ENCODE measurements at places on chromosomes 16 and 17.

- DNase-seq: no peak
Measured at GRCh38 chr16:35746963-35747657, 2287.7 kb downstream of the TP53TG3F start.

GRCh38 chr17:9401434-9401833, 174.2 kb downstream of the STX8 start:
- no peak for DNase-seq

- DNase-seq: no peak
Measured at GRCh38 chr17:32692179-32692578, 184.7 kb downstream of the MYO1D start.

DNA sequence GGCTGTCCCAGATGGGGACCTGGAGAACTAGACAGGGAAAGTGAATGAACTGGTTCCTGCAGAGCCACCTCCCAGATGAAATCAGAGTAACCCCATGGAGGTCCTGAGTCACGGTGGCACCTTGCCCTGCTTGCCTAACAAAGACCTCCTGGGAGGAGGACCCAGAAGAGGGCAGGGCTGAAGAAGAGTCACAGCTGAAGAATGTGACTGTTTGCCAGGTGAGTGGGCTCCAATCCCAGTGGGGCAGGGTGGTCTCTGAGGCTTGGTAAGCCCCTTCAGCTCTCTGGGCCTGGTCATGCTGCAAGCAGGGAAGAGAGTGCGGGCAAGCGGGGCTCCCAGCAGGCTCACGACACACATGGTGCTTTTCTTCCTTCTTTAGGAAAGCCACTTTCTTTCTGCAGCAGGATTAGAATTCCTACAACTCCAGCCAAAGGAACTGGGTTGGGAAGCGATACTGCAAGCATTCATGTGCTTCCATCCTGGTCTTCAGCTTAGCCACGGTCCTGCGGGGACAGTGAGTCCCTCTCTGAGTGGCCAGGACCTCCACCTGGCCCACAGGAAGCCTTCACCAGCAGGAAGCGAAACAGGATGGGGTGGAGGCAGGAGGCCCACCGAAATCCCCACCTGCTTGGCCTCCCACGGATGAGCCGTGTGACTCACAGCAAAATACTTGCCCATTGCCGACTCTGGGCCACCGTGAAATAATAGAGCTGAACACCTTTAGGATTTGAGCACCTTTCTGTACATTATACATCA, 4.3 kb downstream of the C16orf74 start:
- no peak for DNase-seq

DNA sequence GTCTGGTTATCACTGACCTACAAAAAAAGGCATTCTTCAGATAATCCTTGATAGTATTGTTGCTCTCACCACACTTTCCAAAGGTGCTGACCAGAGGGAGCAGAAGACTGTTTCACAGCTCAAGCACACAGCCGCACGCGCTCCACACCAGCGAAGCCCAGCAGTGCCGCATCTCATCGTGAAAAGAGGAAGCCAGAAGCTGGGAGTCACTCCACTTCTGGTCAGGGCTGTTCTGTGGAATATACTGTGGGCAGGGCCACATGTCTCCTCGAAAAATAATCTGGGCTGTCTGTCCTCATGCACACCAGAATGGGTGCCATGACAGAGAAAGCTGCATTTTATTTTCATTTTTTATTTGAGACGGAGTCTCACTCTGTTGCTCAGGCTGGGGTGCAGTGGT, 7.3 kb upstream of the PRSS36 start:
- no peak for DNase-seq

DNA sequence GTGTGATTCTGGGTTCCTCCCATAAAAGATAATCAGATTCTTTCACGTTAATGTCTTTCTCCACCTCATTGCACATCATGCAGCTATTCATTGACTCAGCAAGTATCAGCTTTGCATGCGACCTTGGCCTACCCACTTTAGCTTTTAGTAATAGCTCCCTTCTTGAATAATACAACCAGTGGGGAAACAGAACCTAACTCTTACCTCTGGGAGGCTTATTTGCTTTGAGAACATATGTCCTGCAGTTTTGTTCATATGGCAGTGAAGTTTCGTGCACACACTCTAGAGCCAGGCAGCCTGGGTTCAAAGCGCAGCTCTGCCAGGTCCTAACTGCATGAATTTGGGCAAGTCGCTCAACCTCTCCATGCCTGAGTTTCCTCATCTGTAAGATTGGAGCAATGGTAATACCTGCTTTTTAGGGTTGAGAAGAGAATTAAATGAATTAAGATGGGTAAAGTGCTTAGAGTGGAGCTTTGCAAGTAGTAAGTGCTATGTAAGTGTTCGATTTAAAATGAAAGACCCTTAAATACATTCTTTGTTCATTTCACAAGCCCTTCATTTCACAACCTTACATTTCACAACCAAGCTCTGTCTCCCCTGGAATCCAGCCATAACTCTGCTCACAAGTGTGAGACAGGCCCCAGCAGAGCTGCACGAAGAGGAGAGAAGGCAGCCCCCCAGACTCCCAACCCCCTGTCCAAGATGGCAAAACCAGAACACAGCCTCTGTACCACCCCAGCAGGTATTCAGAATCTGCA, 29.3 kb downstream of the MAPT start:
- DNase-seq: no peak

DNA sequence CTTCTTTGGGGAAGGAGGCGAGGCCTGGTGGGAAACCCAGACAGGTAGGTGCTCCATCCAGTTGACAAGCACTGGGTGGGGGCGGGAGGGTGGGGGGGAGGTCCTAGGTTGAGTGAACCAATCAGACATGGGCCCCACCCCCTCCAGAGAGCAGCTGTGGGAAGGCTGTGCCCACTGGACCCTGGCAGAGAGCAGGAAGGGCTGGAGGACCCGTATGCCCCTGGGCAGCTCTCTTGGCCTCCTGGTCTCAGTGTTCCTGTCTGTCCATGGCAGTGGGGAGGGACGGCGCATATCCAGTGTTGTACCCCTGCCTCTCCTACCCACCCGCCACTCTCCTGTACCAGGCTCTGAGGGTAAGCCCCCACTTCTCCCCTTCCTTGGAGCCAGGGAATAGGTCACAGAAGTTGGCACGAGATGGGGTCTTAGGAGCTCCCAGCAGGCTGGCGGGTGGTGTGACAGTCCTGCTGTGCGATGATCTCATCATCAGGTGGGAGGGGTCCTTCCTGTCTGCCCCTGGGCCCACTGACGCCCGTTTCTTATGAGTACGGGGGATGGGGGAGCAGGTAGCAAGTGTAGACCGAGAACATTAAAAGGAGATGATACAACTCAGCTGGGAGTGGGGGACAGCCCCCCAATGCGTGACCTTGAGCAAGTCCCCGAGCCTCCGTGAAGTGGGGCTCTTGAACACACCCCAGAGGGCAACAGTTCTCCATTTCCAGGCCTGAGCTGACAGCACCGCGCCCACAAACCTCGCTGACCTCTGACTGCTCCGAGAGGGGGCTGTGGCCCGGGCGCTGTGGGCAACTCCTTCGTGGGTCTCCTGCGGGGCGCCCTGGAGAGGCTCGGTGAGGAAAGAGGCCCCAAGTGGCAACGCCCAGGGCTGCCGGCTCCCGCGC, 1.2 kb upstream of the ZFPM1 start:
- DNase-seq: no peak

GRCh38 chr16:50368410-50369132, at the start of gene BRD7:
Gene BRD7, minus strand, starts transcription at chr16:50368988. Its CDS starts 214 bp downstream, at chr16:50368774.
- no peak for DNase-seq

- DNase-seq: no peak
Measured at GRCh38 chr16:80739523-80739922, 64.9 kb downstream of the CDYL2 start.
